ENCODE measurements at places on chromosomes 12 and 14. TPM values are rescaled to one million over a fixed set of nuclear protein-coding genes. Genes with fewer than 3 reads are reported as not detected.

The SERPINA10 gene
- polyA plus RNA-seq, result 0.10 TPM

The NGB gene
- not detected for polyA plus RNA-seq

The FAIM2 gene
- 6.1 TPM for polyA plus RNA-seq

The TOMM20L gene
- polyA plus RNA-seq, result 1.00 TPM

The GLRX5 gene
- polyA plus RNA-seq, result 92.2 TPM

The CCDC197 gene
- polyA plus RNA-seq, result not detected

The NRXN3 gene
- polyA plus RNA-seq, result 7.2 TPM

The RARG gene
- polyA plus RNA-seq, result 32.1 TPM

The GRIP1 gene
- 21.5 TPM for polyA plus RNA-seq

The KCNJ8 gene
- 22.8 TPM for polyA plus RNA-seq

The LAG3 gene
- polyA plus RNA-seq, result 1.6 TPM

The FGF6 gene
- not detected for polyA plus RNA-seq

DNA sequence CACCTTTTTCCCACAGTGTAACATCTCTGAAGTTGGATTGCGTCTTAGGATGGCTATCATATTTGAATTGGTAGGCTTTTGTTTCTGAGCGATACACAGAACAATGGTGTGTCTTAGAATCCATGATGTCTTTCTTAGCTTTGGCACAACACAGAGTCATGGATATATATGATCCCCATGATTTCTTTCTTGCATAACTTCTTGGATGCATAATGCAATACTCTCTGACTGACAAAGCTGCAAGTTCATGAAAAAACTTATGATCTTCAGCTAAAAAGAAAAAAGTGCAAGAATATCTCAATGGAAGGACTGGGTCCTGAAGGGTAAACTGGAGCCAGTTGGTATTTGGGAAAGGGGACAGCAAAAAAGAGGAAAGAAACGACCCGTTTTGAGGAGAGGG is 48.1 kb downstream of the VWF start:
- DNase-seq, result no peak

DNA sequence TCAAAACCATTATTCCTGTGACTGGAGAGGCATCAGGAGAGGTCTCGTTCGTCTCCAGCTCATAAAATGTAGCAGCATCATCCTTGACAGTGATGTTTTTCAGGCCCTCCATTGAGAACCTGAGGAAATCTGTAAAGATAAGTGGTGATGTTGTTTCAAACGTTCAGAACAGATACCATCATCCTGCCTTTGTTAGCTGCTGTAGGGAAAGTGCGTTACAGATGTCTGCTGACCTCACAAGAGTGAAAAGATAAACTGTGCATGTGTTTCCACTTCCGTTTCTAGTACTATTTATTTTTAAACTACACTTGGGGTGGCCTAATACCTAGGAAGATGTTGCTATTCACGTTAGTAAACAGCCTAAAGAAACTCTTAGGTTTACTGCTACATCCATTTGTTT is 28.4 kb downstream of the BCL2L14 start:
- DNase-seq, result no peak

- DNase-seq, result no peak
Measured at GRCh38 chr14:24231263-24232120, 675 bp downstream of the NEDD8 start.

DNA sequence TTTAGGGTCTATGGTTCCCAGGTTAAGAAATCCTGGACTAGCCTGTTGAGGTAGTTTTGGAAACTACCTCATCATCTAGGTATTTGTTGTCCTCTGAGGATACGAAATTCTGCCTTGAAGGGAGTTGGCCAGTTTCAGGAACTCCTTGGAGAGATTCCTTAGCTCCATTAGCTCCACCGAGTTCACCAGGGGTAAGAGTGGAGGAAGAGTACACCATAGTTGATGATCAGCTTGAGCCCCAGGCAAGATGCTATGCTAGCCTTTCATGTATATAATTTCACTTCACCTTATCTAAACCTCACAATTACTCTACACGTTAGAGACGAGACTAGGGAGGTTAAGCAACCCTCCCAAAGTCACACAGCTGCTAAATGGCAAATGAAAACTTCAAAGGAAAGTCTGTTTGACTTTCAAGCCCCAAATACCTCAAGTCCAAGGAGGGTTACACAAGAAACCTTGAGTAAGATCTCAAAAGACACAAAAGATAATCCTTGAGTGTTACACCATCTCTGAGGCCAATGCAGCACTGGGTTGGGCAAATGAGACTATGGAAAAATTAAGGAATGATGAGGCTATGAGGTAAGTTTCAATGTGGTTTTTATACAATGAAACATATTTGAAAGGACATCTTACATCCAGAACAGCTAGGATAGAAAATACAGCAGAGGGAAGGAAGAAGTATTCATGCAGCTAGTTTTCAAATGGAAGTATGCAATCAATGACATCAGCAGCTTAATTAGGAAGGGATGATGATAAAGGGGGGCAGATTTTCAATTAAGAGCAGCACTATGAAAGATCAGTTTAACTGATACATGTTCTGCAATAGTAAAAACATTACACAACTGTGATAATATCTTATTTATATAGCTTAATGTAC is 97.2 kb upstream of the KRAS start:
- no peak for DNase-seq

GRCh38 chr12:62720661-62721330 is 214.2 kb downstream of the PPM1H start:
- DNase-seq, result no peak

- DNase-seq, result no peak
Measured at GRCh38 chr12:752695-753610, 574 bp downstream of the WNK1 start.

- no peak for DNase-seq
Measured at GRCh38 chr12:117380083-117380482, 18.7 kb upstream of the NOS1 start.

GRCh38 chr12:3315201-3315661 is 175.8 kb upstream of the PRMT8 start:
- DNase-seq, result no peak

DNA sequence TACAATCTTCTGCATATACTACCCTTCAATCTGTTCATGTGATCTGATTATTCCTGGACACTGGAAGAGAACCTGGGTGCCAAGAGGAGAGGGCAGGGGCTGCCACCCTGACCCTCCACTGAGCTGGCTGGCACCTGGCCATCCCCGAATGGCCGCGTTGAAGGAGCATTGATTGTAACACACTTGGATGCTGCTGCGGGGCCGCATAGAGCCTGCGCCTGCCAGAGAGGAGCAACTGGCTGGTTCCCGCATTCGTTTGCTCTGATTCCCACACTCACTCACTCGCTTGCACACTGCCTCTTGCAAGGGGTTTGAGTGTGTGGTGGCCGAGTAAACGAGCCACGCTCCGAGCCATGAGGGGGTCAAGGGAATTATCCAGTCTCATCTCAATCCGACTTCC is 32.4 kb downstream of the PSEN1 start:
- no peak for DNase-seq

DNA sequence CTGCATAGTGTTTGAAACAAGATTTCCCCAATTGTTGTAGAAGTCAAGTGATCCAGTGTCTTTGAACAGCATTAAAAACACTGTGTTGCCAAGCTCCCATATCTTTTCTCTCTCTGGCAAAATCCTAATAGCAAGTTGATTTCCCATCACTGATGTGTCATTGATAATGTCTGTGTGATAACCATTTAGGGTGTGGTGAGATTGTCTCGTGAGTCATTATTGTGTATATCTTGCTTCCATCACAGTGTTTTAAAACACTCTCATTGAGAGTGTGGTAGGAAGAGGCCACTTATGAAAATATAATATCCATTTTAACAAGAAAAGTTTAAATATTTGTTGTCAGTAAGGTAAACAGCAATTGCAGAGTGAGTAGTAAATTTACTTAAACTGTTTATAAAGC is 74.7 kb downstream of the PRORP start:
- DNase-seq, result no peak

DNA sequence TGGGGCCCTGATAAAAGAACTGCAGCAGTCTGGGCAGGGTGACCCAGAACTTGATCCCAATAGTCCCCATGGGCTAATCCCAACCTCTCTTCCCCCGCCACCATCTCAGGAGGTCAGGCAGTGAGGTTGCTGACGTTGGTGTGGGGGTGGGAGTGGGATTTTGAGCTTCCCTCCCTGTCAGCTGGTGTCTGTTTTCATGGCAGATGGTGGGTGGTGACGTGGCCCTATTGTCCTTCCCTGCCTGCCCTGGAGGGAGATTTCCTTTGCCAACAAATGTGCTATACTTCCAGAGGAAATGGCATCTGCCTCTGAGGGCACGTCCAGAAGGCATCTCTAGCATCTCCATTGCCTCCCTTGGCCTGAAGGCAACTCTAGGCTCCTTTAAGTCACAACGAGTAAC is 37.7 kb downstream of the NEUROD4 start:
- no peak for DNase-seq

DNA sequence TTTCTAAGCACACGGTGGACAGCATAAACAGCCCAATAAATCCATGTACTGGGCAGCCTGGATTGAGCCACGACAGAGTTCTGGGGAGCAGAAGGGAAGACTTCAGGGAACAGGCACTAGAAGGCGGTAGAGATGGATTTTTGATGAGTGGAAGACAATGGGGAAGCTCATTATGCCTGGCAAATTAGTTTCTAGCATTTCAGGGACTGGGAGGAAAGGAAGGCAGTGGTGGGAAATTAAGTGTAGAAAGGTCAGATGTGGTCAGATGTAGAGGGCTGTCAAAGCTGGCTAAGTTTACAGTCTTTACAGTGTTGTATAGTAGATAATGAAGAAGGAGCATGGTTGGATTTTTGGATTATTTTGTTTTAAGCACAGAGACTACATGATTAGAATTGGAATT is 9.2 kb downstream of the EGLN3 start:
- no peak for DNase-seq

DNA sequence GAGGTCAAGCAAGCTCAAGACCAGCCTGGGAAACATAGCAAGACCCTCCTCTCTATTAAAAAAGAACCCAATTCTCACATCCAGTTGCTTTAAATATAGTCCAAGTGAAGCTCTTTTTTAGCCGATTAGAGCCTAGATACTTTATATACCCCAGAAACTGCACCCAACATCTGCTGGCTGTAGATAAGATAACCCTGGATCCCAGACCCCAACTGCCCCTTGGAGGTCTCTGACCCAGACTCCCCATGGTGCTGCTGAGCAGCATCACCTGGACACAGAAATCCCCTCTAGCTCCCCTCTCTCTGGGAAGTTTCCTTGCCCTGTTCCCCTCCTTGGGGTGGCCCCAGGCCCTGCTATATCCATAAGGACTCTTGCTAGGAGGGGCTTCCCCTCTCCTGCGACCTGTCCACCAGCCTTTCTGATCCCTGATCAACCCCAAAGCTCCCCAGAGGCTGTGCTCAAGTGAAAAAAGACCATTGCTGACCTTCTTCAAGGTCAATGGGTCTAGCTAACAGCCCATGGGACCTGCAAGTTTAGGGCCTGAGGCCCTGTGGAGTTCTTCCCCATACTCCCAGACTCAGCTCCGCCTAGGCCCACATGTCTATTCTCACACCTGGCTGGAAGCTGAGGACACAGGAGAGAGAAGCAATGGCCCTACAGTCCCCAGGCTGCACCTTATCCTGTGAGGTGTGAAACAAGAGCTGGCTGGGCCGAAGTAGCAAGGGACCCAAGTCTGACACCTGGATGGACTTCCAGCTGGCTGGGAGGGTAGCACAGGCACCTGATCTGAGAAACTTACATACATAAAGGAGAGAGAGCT is 56.2 kb downstream of the ARL6IP4 start:
- DNase-seq, result no peak

- no peak for DNase-seq
Measured at GRCh38 chr12:108691998-108692808, 39.1 kb downstream of the CORO1C start.

GRCh38 chr12:45381351-45381750 is 165.5 kb downstream of the ANO6 start:
- no peak for DNase-seq

- no peak for DNase-seq
Measured at GRCh38 chr12:20548611-20549010, 146.5 kb upstream of the SLCO1C1 start.

DNA sequence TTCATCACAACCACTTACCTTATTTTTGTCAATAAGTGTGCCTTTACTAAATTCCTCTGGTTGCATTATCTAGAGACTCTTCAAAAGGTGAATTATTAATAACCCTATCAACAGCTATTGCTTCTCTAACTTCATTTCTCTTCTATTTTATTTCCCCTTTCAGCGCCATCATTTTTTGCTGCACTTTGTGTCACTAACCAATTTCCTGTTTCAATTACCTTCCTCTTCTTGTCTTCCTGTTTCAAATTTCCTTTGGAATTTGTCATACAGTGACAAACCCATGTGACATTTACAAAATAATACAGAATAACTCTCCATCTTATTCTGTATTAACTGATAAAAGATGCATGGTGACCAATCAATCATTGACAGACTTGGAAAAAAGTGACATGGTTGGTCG is 12.2 kb upstream of the CLEC2A start:
- no peak for DNase-seq

DNA sequence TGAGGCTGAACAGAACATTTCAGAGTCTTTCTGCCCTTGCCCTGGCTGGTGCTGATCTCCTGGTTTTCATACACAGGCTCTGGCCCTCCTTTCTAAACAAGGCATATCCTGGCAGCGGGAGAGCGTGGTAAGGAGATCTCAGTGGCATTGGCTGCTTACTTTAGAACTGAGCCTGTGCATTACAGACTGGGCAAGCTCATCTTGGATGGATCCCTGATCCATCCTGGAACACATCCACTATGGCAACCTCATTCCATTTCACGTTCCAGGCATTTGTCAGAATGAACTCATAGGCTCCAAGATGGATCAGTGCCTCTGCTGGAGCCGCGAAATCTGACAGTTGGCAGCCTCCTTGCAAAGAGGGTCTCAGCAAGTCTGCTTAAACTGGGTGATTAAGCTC is 224.5 kb upstream of the PELI2 start:
- no peak for DNase-seq

DNA sequence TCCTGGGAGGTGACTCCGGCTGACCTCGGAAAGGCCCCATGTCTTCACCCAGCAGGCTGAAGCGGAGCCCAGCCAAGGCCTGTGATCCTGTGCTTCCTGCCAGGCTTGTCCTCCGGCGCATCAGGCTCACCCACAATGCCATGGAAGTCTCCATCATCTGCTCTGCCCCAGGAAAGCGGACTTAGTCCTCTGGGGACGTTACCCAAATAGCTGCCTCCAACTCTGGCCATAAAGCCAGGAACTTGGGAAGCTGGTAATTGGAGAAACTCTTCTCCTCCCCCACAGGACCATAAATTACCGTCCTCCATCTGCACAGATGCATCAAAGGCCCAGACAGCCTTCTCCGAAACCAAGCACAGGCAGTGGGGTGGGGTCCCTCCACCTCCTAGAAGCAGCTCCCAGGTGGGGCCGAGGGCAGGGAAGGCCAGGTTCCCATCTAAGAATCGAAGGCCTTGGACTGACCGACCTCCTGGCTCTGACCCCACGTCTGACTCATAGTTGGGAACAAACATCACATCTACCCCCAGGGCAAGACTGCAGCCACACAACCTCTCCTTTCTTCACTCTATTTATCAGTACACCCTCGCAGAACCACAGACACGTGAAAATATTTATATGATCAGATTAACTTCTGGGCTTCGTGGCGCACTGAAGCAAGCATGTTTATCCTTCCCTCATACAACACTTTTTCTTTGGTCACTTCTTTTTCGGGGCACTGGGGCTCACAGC is 56.4 kb downstream of the PITPNM2 start:
- peak; percentile 43 for DNase-seq

- no peak for DNase-seq
Measured at GRCh38 chr12:79547044-79547734, 143.6 kb downstream of the PAWR start.

Data from right renal pelvis (tissue), 4 donors.